Kidney epithelial cell (primary cell): ENCODE measurements at places on chromosomes 16 and 17. TPM values are rescaled to one million over a fixed set of nuclear protein-coding genes. Genes with fewer than 3 reads are reported as not detected.

- no peak for DNase-seq
Observed at GRCh38 chr17:48048384-48049126, 396 bp downstream of the NFE2L1 start.

- no peak for DNase-seq
Observed at GRCh38 chr16:87840271-87840978, 28.9 kb downstream of the SLC7A5 start.

GRCh38 chr17:2655546-2655945 is 56.0 kb downstream of the CLUH start:
- no peak for DNase-seq

KCNH6 gene
- total RNA-seq = 0.07 and 0.21 TPM in 2 replicates

NOD2 gene
- total RNA-seq = 0.07 and 0.46 TPM in 2 replicates

DNA sequence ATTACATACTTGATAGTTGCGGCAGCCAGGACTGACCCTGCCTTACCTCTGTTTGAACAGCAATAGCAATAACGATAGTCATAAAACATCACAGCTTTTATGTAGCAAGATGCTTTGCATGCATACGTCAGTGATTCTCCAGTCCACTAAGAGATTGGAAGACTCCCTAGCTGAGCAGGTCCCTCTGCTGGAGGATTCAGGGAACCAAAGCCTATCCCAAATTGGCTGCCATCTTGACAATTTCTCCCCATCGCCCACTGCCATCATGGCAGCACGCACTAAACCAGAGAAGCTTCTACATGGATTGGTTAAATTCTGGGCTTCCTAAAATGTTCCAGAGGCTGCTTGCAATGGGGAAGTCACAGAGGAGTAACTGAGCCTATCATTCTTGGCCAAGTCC is 360.6 kb upstream of the XYLT1 start:
- no peak for DNase-seq

CDC42EP4 gene
- 41.9 and 43.3 TPM in 2 replicates for total RNA-seq

DNA sequence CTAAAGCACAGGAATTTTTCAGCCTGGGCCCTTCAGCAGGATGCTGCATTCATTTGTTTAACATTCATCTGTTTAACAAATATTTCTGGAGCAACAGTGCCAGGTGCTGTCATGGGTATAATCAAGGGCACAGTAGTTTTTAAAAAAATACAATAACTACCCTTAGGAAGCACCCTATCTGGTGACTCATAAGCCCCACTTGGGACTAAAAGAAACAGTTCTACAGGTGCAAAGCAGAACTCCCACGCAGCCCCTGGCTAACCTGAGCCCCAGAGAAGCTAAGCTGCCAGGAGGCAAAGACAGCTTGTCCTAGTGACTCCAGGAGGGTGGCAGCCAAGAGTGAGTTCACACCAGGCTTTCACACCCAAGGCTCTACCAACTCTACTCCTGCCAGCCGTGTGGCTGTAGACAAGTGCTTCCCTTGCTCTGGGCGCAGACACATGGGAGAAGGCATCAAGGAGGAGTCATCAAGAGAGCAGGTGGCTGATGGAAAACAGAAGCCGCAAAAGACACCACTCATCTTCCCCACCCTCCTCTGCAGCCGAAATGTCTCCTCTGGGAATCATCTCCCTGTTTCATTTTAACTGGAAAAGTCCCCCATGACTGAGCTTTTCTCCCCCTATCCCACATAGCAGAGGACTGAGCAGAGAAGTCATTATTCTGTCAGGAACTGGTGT is 14.4 kb downstream of the CUEDC1 start:
- DNase-seq = no peak

SPDYE4 gene
- not detected in 2 replicates for total RNA-seq
